ENCODE measurements at places on chromosomes 1 and 21.

DNA sequence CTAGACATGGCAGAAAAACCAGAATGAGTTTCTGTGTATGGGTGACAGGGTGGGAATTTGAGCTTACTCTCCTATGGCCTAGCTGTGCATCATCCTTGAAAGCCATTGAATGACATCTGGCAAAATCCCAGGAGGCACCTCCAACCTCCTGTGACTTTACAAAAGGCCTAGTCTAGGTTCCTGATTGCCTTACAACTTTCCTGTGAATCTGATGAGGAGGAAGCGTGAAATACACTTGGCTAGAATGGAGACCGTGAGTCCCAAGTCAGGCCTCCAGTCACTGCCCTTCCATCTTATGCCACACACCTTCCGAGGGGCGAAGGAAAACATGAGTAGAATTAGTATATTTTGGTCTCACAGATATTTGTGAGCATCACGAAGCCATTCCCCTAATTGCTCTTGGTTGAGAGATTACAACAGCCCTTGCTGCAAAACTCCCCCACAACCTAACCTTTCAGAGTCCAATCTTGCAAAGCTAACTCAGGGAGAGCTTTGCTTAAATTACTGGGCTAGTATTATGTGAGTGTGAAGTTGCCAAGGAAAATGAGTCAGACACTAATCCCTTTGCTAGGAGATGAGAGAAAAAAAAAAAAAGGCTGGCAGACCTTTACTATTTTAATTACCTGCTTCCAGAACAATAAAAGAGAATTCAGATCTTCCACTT, 36.3 kb upstream of the PAXBP1 start:
- DNase-seq: peak; percentile 13

GRCh38 chr1:181104042-181104789, 15.7 kb downstream of the IER5 start:
- DNase-seq: no peak

DNA sequence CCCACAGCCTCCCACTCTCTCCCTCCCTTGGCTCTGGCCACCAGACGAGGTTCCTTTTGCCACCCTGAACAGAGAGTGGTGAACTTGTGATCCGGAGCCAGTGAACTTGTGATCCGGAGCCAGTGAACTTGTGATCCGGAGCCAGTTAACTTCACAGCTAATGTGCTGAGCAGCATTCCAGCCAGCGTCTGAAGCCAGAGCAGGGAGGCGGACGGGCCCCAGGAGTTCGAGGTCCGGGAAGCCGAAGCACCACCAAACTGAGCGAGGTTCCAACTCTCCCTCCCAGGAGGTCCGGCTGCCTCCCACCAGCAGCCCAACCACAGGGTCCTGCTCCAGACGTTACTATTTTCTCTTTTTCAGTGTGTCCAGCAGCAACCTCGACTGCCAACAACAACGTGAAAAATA, 85.8 kb downstream of the SYF2 start:
- no peak for DNase-seq

DNA sequence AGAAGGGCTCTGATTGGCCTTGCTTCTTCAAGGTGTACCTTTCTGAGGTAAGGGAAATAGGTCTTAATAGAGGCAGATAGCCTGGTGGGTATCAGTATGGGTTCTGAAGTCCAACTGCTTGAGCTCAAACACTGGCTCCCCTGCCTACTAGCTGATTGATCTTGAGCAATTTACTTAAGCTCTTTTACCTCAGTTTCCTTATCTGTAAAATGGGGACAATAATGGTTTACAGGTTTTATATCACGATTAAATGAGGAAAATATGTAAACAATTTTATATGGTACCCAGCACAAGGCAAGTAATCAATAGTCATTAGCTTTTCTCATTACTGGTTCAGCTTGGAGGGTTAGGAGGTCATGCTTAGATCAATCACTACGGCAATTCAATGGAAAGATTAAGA, 75.8 kb upstream of the VTCN1 start:
- DNase-seq: no peak

GRCh38 chr1:209105701-209106100, 477.8 kb upstream of the CAMK1G start:
- no peak for DNase-seq

GRCh38 chr1:206635080-206635977, at the start of gene DYRK3:
DYRK3 (plus strand) TSS chr1:206635536; CDS start chr1:206635704, 168 bp downstream.
- DNase-seq: peak; percentile 28

DNA sequence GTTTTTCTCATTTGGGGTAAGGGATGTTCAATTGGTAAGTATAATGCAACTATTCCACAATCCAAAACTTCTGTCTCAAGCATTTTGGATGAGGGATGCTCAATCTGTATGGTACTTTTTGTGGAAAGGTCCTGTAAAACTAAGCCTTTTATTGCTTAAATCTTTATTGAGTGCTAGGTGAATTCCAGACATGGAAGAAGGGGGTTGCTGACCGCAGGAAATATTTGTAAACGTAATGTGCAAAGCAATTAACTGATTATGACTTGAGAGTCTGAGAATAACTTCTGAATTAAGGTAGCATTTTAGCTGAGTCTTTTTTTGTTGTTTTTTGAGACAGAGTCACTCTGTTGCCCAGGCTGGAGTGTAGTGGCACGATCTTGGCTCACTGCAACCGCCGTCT, 3.1 kb downstream of the AKIRIN1 start:
- DNase-seq: no peak

GRCh38 chr1:151934048-151934493, 24.8 kb upstream of the THEM4 start:
- peak; percentile 30 for DNase-seq

DNA sequence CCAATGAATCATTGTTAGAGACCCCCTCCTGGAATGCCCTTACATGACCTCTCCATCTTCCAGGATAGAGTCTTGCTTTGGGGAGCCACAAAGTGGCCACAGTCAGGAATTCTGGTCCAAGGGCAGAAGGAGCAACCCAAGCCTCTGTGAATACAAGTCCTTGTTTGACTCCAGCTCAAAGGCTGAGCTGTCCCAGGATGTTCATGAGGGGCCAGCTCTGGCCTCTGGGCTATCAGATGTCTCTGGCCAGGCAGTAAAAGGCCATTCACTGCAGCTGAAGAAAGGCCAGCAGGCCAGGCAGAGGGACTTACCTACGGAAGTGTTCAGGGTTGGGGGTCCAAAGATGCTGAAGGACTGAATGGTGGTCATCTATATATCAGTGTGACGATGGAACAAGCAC, 98.3 kb upstream of the IPO9 start:
- no peak for DNase-seq

GRCh38 chr21:41142051-41142795, 25.7 kb upstream of the BACE2 start:
- DNase-seq: no peak

GRCh38 chr1:77534456-77534855, 148.0 kb downstream of the ZZZ3 start:
- DNase-seq: no peak

DNA sequence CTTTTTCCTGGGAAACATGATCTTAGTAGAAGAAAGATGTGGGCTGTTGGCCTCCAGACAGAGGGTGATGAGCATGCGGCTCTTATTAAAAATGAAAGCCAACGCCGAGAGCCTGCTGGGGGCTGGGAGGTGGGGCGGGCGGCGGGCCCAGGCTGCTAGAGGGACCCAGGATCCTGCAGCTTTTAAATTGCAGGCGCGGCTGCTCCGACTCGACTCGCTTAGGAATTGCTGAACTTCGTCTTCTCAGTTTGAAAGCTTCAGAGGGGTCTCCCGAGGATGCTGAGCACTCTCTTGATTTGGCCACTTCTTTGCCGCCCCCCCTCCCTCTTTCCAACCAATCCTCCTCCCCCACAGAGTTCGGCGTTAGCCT, 1.2 kb downstream of the AGPAT3 start:
- DNase-seq: no peak

DNA sequence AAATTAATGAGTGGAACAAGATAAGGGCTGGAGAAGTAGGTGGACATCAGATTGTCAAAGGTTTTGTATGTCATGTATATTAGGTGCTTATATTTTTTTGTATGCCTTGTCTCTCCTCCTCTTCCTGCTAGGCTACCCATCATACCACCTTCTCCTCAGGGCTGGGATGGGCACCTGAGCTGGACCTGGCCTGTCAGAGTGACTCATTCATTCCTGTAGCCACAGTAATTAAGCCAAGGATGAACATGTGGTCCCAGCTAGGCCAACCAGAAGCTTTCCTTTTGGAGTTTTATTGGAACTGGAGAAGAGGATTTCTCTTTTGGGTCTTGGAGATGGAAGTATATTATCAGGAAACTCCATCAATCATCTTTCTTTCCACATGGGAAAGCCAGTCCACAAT, 21.2 kb downstream of the PTGS2 start:
- DNase-seq: no peak

DNA sequence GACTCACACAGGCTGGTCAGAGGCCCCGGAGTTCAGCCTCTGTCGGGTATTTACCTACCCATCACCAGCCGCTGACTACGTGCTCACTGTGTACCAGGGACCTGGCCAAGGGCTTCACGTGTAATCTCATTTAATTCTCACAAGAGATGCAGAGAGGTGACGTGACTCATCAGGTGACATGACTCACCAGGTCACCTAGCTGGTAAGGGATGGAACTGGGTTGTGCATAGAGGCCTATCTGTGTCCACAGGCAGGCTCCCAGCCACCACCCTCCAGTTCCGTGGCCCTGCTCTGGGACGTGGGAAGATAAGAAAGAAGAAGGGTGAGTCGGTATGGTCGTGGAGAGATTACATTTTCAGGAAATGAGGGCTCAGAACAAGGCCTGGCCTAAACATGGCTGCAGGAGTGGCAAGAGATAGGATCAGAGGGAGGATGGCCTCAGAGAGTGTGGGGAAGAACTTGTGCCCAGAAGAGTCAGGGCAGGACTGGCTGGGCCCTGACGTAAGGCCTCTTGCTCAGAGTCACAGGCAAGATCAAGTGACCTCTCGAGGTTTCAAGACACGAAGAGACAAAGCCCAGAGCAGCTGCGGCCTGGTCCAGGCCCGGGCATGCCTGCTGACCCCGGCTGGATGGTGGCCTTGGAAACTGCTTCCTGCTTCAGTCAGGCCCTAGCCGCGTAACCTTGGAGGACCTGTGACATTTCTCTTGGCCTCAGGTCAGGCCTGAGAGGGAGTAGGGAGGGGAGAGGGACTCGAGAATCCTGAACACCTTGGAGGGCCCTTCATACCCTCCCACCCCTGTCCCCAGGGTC, 52.7 kb upstream of the WASF2 start:
- DNase-seq: peak; percentile 61

- no peak for DNase-seq
Observed at GRCh38 chr1:157080714-157081113, 18.9 kb downstream of the ETV3L start.

DNA sequence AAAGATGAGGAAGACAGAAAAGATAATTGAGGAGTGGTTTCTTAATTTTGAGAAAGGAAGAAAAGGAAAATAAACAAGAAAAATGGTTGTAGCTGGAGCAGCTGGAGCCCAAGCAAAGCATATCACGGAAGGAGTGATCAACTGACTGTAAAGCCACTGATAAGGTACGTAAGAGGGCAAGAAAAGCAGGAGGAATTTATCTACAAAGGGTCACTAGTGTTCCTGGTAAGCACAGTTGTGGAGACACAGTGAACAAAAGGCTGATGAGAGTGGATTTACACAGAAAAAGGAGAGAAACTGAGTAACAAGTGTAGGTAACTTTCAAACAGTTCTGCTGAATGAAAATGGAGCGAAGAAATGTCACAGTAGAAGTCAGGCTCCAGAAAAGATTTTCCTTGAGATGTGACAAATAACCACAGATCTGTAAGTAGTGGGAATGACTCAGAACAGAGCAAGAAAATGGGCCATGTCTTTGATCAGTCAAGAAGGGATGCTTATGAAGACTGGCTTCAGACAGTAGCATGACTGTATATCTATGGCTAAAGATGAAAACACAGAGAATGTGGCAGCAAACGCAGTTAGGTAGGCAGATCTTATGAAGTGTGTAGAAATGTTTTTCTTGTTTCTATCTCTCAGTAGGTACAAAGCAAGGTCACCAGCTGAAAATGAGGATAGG, 45.6 kb upstream of the RBM34 start:
- no peak for DNase-seq

- no peak for DNase-seq
Observed at GRCh38 chr1:39163469-39163868, 41.0 kb upstream of the MACF1 start.

- DNase-seq: no peak
Observed at GRCh38 chr1:79711001-79711431, 704.5 kb upstream of the ADGRL4 start.

GRCh38 chr1:231734417-231734816, 107.8 kb downstream of the DISC1 start:
- no peak for DNase-seq

- no peak for DNase-seq
Observed at GRCh38 chr1:42927274-42927841, 31.3 kb downstream of the SLC2A1 start.

DNA sequence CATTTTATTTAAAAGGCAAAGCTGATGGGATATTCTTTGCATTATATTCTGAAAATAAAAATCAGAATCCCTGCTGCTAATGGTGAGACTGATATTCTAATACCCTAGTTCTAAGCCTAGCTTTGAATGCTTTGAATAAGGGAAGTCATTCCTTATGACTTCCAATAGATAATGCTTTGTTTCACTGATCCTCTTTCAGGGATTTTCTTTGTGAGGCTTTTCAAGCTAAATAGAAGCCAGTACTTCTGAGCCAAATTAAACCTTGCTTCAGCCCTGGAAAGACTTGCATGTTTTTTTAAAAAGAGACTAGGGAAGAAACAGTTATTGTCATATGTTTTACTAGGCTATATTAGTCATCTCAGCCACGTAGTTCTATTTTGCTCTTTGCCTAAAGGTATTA, 68.5 kb upstream of the CACYBP start:
- no peak for DNase-seq

- peak; percentile 84 for DNase-seq
Observed at GRCh38 chr1:118142546-118142945, 42.5 kb downstream of the SPAG17 start.

DNA sequence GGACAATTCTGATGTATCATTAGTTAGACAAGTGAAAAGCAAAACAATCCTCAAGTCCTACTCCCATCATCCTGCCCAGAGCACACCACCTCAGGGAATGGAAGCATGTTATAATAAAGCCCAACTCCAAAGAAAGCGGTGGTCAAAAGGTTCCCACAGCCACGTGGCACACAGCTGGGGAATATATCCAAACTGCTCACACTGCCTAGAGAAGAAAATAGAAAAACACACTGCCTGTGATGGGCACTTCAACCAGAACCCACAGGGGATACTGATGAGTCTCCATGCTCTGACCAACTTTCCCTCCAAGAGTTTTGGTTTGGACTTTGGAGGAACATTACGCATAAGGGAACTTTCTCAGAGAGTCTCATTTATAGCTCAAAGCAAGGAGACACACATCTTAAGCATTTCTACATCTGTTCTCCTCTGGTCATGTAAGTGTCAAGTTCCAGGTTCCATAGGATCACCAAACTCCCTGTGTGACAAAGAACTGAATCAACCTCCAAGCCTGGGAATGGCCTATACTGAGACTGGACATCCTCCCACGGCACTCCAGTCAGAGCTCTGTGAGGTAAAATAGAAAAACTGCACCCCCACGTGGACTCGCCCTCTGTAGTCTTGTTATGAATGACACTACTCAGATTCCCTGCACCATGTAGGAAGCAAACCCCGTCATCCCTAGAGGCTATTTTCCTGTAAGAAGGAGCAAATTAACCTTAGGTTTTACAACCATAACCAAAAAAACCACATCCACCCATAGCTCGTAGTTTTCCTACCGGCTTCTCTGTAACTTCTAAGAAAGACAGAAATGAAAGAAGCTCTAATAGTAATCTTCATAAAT, 12.2 kb downstream of the DSTYK start:
- no peak for DNase-seq

Data from LNCaP clone FGC (cell line).